ENCODE measurements at places on chromosomes 3 and 15.
A peak's percentile ranks its signal among the peaks of the same experiment; 100 is the strongest.

DNA sequence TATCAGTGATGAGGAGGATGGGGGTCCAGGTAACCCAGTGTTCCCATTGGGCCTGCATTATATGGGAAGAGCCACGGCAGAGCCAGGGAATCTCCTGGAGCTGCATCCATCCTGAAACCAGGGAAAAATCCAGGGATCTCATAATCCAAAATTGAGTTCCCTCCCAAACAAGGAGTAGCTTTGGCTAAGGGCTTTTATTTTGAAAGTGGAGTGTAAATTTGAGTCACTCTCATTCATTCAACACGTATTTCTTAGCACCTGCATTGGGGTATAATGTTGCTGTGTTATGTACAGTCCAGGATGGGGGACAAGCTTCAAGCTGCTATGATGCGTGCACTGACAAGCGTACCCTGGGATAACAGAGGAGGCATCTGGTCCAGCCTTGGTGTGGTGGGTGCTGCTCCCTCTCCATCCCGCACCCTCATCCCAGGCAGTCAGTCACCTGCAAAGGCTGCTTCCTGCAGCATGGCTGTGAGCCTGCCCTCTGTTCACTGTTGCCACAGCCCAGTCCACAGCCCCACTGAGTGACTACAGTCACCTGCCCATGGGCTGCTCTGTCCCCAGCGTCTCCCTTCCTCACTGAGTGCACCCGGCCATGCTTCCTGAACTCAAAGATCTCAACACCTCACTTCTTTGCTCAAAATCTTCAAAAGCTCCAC is 135.6 kb downstream of the OPA1 start:
- no peak for DNase-seq

DNA sequence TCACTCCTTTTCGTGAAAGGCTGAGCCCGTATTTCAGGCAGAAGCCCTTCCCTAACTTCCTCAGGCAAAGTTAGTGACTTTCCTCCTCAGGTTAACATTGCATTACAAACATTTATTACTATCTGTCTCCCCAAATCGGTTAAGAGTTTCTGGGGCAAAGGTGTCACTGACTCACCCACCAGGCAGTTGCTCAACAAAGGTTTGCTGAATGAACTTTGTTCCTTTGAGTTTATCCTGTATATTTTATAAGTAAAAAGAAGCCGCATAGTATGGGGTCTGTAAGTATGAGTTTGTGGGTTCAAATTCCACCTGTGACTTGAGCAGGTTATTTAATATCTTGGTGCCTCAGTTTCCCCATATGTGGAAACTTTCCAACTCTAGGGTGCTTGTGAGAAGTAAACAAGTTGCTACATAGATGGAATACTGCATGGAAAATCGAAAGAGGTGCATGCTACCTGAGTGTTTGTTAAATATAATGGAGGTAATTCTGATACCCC is 177.7 kb downstream of the THRB start:
- peak; percentile 66 for DNase-seq

- no peak for DNase-seq
These were observed 23.2 kb upstream of the MUC4 start for GRCh38 chr3:195834675-195835583.

DNA sequence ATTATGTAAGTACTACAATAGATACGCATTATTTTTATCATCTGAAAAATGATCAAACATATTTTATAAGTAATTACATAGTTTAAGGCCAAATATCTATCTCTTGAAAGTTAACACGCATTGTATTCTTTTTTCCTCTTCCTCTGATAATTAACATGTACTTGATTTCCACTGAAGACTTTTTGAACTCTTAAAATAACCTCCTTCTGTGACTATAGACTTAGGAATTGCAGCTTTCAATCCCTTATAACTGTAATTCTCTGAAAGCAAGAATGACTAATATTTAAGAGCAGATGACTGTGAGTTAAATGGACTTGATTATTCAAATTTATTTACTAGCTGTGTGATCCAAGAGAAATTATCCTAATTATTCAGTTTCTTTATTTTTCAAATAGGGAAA is 730.6 kb upstream of the NECTIN3 start:
- DNase-seq = no peak

- DNase-seq = no peak
These were observed 47.4 kb downstream of the SHQ1 start for GRCh38 chr3:72800869-72801268.

DNA sequence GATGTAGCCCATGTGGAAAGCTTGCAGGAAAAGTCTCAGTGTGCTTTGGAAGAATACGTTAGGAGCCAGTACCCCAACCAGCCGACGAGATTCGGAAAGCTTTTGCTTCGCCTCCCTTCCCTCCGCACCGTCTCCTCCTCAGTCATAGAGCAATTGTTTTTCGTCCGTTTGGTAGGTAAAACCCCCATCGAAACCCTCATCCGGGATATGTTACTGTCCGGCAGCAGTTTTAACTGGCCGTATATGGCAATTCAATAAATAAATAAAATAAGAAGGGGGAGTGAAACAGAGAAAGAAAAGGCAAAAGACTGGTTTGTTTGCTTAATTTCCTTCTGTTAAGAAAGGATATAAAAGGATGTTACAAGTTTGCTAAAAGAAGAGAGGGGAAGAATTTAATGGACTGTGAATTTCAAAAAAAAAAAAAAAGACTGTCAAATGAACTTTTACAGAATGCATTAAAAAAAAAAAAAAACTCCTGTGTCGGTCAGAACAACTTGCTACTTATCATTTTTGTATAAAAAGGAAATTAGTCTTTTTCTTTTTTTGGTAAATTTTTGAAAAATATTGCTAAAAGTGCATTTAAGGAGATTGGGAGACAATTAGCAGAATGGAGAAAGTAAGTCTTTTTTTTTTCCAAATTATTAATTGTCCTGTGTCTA is 7.0 kb downstream of the NR2F2 start:
- DNase-seq = no peak

- no peak for DNase-seq
These were observed 10.2 kb upstream of the MAPK6 start for GRCh38 chr15:52008698-52009434.

DNA sequence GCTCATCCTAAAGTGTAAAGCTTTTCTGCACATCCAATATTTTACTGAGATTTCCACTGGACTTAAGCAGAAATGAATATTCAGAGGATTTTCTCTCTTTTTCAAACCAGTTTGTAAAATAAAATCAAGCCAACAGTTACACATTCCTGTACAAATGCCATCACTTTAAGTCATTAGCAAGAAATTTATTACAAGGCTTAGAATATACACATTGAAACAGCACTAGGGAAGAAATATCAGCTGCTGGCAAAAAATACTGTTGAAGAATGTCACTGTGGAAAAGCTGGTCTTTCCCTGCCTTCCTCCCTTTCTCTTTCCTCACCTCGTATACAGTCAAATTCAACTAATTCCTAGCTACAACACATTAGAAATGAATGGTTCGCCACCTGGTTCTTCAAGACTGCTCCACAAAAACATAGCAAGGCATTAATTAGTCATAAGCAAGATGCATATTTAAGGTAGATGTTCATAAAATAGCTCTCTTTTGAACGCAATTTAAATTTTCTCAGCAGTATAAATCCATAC is 21.3 kb downstream of the PLOD2 start:
- no peak for DNase-seq

DNA sequence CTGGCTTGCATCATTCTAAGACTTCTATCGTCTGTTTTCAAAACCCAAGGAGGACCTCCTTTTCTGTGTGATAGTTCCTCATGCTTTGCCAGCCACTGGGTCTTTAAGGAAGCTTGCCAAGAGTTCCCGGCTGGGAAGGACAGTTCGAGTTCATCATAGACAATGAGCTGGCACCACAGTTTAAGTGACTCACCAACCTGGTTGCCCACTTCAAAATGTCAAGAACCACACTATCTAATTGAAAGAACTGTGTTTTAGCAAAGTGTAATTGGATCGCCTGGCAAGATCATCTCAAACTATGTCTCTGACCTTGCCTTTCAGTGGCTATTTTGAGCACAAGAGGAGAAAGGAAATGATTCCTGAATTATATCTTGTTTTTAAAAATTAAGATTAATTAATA is 27.9 kb downstream of the SOX2 start:
- DNase-seq = no peak

DNA sequence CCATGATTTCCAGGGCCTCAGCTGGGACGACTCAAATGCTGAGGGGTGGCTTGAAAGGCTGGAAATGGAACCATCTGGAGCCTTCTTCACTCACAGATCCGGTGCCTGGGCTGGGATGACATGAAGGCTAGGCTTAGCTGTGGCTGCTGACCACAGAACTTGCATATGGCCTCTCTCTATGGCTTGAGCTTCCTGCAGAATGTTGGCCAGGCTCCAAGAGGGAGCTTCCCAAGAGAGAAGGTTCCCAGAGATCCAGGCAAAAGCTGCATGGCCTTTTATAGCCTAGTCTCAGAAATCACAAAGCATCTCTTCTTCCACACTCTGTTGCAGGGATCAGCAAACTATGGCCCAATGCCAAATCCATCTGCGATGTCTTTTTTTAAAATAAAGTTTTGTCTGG is 44.8 kb downstream of the GATM start:
- DNase-seq = peak; percentile 64

- DNase-seq = no peak
These were observed 355.5 kb downstream of the LRTM1 start for GRCh38 chr3:54572197-54572895.

GRCh38 chr3:58161435-58162398 is 49.1 kb downstream of the DNASE1L3 start:
- peak; percentile 50 for DNase-seq

DNA sequence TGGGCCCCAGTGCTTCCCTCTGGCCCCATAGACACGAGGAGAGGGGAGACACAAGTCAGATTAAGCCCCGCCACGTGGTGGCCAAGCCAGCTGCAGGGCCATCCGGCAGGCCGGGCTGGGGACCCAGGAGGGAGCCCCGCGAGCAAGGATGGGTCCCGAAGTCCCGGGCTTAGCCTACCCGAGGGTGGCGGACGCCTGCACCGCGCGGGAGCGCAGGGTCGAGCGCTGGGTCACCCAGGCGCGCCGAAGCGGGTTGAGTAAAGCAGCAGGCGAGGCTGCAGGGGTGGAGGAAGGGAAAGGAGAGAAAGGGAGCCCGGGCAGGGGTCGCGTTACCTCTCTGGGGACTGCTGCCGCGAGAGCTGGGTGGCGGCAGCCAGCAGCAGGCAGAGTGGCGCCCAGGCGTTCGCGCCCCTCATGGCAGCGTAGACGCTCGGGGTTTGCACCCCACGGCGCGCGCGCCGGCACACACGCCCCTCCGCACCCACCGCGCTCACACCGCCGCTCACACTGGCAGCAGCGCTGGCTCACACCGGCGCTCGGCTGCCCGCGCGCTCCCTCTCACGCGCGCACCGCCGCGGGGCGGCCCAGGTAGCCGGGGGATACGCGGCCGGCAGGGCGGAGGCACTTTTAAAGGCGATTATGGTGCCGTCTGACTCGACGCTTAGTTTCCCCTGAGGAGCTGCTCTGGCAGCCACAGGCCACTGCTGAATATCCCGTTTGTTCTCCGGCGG is at the start of gene PCOLCE2:
Gene PCOLCE2 (minus strand): TSS at position 603 of the 731 bp plus-strand sequence. CDS start 187 bp downstream, at position 416.
- peak; percentile 61 for DNase-seq

- DNase-seq = no peak
These were observed 67.0 kb upstream of the GPR149 start for GRCh38 chr3:154496978-154497377.

DNA sequence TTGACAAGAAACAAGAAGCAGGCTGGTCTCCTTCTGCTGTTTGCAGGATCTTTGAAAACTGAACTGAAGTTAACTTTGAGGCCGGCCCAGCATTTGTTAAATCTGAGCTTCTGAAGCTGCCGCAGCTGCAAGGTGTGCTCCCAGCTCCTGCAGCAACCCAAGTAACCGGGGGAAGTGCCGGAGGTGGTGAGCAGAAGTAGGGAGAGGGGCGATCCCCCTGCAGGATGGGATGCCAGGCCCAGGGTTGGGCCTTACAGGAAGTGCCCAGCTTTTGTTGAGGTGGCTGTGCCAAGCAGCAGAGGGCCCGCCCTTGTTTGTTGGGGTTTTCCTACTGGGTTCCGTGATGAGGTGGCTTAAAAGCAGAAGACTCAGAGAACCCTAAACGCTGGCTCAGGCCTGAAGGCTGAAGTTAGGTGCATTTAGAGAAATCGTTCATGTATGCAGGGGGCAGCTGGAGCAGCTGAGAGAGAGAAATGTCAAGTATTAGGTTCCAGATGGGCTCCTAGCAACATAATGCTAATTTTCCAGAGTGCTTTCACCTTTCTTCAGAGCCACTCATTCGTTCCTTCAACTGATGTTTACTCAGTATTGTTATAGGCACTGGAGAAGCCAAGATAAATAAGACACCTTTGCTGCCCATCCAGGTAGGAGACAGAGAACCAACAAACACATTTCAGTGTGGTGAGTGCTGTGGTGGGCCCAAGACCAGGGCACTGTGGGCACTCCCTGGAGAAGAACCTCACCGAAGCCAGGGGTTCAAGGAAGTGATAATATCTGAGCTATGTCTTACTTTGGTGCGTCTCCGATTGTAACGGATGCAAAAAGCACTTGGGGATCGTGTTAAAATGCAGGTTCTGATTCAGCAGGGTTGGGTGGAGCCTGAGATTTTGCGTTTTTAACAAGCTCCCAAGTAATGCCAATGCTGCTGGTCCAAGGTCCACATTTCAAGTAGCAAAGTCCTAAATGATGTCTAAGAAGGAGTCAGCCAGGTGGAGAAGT is 42.2 kb upstream of the PLCL2 start:
- no peak for DNase-seq

DNA sequence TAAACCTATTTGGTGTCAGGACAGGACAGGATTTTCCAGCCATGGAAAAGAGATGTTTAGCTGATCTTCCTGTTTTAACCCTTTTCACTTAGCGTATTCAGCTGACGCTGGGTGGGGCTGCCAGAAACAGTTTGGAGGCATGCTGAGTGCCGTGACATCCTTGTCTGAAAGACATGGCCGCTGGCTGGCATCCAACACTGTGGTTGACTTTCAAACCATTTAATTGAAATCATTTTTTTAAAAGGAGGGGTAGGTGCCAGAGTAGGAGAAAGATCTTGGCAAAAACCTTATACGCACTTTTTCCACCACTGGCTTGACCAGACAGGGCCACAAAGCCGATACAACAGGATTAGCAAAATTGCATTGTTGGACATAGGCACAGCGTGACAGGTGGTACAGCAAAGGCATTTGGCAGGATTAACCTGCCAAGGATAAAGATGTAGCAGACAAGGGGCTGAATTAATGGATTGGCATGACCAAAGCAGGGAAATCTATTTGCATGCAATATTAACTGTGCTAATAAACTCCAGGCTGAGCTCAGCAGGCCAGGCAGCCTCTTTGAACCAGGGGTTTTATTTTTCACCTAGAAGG is 131.8 kb upstream of the TOPAZ1 start:
- DNase-seq = no peak

- no peak for DNase-seq
These were observed 106.8 kb downstream of the BBX start for GRCh38 chr3:107629566-107629965.

- DNase-seq = peak; percentile 46
These were observed 400 bp downstream of the RAB43 start for GRCh38 chr3:129121016-129121791.

GRCh38 chr3:135237371-135238143 is 442.5 kb downstream of the EPHB1 start:
- no peak for DNase-seq

Data from hepatocyte (in vitro differentiated cells).